ENCODE measurements at places on chromosomes 1 and 21.

DNA sequence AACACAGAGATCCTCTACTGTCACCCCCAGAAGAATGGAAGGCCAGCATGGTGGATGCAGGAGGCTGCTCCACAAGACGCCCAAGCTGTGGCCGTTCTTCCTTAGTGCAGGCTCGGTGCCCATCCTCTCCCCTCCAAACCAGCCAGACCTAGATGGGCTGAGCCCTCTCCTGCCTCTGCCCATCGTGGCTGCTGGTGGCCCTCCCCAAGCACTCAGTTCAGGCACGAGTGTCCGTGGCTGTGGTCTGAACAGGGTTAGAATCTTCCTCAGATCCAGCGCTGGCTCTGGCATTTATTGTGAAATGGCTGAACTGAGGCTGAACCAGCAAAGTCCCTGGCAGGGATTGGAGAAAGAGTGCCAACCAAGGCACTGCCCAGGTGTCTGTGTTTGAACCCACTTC lies 59.5 kb downstream of the TRIM11 start:
- DNase-seq, result no peak

GRCh38 chr1:26574719-26575251 lies 45.2 kb downstream of the RPS6KA1 start:
- DNase-seq, result peak; percentile 45

GRCh38 chr1:87963556-87963955 lies 634.9 kb downstream of the LMO4 start:
- no peak for DNase-seq

DNA sequence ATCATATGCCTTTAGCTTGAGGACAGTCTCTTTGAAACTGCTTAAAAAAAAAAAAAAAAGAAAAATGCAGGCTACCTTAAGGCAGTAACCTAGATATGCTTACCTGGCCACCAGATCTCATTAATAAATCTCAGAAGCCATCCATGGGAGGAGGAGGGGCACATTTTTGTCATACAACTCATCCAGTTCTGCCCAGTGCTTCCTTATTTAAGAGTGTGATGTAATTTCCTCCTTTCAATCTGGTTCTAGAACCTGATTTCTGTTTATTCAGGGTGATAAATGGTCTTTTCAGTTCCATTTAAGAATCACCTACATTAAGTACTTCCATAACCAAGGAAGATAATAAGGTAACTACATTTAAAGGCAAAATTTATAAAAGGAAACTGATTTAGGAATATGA lies 6.1 kb downstream of the ERRFI1 start:
- DNase-seq, result no peak

GRCh38 chr1:1606232-1606631 lies 6.3 kb upstream of the FNDC10 start:
- no peak for DNase-seq

- DNase-seq, result no peak
Observed at GRCh38 chr1:181493166-181493565, 9.8 kb downstream of the CACNA1E start.

DNA sequence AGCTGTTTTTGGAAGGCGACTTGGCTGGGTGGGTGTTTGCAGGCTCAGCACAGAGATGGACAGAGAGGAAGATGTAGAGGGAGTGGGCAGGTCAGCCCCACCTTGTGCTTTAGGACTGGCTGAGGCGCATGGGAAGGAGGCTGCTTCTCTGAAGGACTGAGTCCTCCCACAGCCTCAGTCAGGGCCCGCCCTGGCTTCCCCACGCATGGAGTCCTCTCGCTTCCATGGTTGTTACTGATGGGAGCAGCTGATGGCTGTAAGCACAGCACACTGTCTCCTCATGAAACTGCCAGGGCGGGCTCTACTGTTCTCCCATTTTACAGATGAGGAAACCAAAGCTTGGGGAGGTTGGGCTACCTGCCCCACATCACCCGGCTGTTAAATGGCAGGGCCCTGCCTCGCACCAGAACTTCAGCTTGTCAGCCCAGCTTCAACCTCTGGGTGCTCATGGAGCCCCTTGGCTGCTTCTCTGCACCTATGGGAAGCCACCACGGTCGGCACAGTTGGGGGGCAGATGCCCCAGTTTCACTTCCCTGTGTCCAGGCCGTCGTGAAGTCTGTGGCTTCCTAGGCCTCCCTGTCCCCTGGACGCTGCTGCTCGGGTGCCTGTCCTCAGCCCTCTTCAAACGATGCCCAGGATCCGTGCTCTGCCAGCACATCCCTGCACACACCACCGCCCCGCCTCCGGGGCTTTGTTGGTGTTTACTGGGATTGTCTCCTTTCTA lies 2.4 kb downstream of the TMEM201 start:
- no peak for DNase-seq

GRCh38 chr1:12014141-12014991 lies 4.9 kb upstream of the MIIP start:
- DNase-seq, result no peak

DNA sequence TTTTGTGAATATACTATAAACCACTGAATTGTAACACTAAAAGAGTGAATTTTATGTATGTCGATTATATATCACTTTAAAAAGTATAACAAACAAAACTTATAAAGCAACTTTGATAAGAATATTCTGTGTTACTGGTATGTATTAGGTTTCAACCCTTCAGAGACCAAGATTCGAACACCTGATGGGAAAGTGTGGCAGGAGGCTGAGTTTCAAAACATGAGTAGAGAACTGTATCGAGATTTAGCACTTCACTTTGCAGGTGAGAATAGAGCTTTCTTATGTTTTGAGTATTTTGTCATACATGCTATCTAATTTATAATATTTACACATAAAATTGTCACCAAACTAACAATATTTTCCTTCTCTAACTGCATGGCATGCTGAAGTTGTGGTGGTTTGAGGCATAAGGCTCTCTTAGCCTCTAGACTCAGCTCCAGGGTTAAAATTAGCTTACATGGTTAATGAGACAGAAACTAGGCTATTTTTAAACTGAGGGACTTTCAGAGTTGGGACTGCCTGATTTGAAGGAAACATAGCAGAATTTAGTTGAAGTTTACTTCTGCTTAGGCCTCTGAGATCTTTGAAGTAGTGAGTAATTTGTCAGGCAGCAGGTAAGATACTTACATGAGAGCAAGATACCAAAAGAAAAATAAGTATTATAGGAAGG lies 48.6 kb downstream of the CEP350 start:
- DNase-seq, result no peak

DNA sequence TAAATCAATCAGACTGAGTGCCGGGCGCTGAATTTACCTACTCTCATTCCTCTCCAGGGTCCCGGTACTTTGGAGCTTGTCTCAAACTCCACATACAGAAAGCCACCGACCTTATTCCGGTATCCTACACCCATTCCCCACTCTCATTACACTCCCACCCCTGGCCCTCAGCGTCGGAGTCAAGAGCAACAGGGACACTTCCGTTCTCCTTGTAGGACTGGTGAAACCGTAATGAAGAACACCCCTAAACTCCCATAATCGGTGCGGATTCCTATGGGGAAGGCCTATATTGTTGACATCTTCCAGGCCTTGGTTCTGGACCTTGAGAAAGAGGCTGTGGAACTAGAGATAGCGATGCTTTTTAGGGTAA lies 798 bp downstream of the ZBED6 start:
- DNase-seq, result peak; percentile 40

- no peak for DNase-seq
Observed at GRCh38 chr1:12634156-12634555, 9.7 kb upstream of the AADACL4 start.

- no peak for DNase-seq
Observed at GRCh38 chr1:53687901-53688300, 51.1 kb downstream of the GLIS1 start.

DNA sequence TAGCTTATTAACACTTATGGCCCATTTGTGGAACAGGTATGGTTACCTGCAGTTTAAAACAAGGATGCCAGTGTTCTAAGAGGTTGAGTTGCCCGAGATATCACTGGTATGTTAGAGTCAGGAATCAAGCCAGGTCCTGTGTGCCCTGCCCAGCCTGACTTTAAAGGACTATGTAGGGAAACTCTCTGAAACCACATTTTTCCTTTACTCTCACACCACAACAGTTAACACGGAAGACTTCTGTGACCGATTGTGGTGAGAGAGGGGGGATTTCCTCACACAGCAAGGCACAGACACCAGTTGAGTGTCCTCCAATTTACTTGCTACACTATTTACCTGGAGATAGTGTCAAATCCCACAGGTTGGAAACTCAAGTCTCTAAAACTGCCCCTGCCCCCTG lies 47.8 kb downstream of the UCK2 start:
- DNase-seq, result peak; percentile 25

- DNase-seq, result no peak
Observed at GRCh38 chr21:45948576-45949141, 32.9 kb upstream of the COL6A1 start.

DNA sequence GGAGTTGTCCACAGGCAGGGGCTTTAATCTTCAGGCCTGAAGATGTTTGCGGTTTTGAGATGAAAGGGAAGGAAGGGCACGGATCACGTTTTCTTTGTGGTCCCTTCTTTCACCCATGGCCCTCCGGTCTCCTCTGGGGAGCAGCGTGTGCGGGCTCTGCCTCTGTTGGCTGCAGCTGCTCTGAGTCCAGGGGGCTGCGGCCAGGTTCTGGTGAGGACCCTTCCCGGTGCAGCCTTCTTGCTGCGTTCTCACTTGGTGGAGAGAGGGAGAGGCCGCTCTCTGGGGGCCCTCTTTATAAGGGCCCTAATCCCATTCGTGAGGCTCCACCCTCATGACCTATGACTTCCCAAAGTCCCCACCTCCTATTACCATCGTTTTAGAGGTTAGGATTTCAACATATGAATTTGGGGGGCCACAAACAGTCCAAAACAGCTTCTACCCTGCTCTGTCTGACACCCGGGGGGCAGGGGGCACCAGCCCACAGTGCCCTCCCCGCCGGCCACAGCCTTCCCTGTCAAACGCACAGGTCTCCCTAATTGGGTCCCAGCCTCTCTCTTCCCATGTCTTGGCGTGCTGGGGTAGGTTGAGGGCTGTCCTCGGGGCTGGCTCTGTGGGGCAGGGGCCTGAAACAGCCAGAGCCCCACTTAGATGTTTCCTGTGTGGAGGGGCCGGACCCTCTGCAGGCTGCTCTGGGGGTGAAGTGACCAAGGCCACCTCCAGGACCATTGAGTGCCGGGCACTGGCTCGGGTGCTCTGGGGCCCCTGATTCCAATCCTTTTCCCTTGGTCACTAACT lies 100.1 kb upstream of the C1orf174 start:
- no peak for DNase-seq

DNA sequence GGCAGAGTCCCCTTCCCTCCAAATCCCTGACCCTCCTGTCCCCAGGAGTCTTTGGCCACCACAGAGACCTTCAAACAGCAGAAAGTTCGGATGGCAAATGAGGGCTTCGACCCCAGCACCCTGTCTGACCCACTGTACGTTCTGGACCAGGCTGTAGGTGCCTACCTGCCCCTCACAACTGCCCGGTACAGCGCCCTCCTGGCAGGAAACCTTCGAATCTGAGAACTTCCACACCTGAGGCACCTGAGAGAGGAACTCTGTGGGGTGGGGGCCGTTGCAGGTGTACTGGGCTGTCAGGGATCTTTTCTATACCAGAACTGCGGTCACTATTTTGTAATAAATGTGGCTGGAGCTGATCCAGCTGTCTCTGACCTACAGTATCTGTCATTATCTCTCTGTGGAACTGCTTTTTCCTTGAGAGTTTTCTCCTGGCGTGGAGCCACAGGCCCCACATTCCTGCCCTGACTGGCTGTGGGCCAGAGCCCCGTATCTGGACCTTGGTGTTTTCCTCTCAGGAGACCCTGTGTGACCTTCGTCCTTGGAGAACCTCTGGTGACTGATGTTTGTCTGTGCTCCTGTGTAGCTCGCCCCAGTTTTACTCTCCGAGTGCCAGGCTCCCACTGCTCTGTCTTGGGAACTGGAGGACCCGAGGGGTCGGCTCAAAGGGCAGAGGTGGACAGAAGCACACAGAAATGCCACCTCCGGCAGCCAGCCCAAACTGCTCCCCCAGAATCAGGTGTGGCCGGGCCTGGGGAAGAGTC lies 4.8 kb downstream of the SLC27A3 start:
- DNase-seq, result no peak

- DNase-seq, result no peak
Observed at GRCh38 chr1:229843627-229844238, 217.7 kb downstream of the URB2 start.

DNA sequence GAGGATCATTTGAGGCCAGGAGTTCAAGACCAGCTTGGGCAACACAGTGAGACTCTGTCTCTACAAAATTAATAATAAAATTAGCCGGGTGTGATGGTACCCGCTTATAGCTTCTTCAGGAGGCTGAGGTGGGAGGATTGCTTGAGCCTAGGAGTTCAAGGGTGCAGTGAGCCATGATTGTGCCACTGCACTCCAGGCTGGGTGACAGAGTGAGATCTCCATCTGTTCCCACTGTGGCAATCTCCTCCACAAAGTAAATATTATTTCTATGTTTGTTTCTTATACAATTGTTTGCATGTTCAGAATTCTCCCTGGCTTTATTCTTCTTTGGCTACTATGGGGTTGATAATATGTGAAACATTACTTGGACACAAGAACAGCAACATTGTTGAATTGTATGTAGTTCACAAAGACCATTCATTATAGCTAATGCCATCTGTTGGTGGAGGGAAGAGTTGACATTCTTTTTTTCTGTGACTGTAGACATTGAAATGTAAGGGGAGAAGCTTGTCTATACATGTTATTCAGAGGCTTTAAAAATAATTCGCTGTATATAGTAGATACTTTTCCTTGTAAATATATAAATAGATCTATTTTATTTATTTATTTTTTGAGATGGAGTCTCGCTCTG lies 47.8 kb upstream of the SRSF10 start:
- no peak for DNase-seq

DNA sequence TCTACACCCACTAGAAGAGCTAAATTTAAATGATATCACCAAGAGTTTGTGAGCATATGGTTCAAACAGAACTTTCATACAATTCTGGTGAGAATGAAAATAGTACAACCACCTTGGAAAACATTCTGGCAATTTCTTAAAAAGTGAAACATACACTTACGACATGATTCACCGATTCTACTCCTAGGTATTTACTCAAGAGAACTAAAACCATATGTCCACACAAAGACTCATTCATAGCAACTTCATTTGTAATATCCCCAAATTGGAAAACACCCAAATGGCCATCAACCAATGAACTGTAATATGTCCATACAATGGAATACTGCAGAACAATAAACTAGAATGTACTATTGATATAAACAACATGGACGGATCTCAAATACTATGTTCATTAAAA lies 51.2 kb upstream of the ADAM30 start:
- no peak for DNase-seq

DNA sequence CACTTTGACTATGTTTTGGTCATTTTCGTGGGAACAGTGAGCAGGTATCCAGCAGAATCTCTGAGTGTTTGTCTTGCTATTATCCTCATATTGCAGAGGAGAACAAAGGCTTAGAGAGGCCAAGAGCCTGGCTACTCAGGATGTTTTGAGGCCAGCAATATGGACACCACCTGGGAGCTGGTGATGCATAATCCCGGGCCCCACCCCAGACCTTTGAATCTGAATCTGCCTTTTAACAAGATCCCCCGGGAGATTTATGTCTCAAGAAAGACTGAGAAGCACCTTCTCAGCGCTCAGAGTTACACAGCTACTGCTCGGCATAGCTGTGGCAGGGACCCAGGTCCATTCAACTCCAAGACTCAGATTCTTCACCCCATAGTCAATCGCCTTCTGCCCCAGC lies 72.8 kb downstream of the PTPRU start:
- no peak for DNase-seq

GRCh38 chr1:147618077-147618569 lies 52.2 kb downstream of the ACP6 start:
- peak; percentile 35 for DNase-seq
